ENCODE measurements at places on chromosomes 11 and 22.
A peak's percentile ranks its signal among the peaks of the same experiment; 100 is the strongest.

GRCh38 chr11:43830928-43831440, 49.6 kb upstream of the ALKBH3 start:
- DNase-seq: no peak

DNA sequence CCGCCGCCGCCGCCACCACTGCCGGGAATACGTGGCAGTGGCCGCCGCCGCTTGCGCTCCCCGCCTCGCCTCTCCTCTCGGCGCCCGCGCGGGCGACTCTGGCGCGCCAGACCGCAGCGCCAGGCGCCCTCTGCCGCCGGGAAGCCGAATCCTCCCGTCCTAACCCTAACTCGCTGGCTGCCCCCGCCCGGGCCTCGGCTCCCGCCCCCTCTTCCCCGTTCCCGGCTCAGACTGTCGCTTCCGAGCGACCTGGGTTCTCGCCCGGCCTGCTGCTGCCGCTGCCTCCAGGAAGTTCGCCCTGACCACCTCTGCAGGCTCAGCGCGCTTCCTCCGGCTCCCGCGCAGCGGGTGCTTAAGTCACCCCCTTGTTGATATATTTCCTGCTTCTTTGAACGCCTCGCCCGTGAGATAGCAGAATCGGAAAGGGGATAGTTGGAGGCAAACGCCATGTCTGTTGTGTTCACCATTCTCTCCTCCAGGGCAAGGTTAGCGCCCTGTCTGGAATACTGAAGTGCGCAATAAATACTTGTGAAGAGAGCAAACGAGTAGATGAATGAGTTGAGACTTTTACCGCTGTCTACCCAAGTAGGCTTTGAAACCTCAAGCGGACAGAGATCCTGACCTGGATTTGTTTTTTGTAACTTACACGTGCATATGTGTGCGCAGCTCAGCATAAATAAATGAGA, at the start of gene SMCO4:
SMCO4 (minus strand) TSS at position 100 of the 686 bp plus-strand sequence. CDS start 64,202 bp downstream, outside the sequence.
- DNase-seq: peak; percentile 87

GRCh38 chr11:1409108-1409851, 19.5 kb downstream of the BRSK2 start:
- no peak for DNase-seq

- DNase-seq: no peak
These were observed 56.8 kb downstream of the PRR5L start for GRCh38 chr11:36352922-36353321.

GRCh38 chr11:27720277-27720830, 20.1 kb upstream of the BDNF start:
- DNase-seq: no peak

DNA sequence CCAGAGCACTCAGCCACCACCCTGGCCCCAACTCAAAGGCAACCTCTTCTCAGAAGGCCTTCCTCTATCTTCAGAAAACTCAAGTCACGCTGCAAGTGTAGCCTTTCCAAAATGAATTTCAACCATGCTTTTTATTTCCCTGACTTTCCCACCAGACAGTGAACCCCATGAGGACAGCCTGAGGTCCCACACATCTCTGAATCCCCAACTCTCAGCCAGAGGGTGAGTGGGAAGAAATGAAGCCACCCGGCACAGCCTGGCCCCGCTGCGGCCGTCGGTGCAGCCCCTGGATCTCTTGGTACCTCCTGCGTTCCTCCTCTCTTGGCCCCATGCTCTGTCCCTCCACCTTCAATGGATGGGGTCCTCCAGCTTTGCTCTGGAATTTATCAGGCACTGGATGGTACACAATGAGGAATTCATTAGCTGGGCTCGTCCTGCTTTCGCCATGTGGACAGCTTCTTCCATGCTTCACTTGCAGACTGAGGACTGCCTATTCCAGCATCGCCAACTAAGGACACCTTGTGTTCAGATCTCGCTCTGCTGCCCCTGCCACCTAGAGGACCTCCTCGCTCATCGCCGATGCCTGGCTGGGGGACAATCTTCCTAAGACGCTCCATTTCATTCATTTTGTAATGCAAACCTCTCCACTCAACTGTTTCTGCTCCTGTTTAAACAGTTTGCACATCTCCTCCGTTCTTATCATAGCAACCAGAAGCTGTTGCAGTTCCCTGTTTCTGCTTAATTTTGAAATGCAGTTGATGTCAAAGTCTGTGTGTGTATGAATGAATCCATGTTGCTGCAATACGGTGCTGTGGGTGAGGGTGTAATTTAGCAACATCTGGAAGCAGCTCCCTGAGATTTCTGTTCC, 672.1 kb downstream of the TBC1D22A start:
- no peak for DNase-seq

DNA sequence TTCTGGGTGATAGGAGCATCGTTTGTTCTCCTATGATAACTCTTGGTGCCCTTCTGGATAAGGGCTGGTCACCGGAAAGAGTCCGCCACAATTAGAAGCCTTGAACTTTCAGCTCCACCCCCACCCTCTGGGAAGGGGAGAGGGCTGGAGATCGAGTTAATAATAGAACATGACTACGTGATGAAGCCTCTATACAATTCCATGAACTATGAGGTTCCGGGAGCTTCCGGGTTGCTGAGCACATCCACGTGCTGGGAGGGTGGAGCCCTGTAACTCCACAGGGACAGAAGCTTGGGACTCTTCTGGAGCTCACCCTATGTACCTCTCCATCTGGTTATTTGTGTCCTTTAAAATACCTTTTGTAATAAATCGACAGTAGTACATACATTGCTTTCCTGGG, 40.3 kb downstream of the ARHGAP42 start:
- no peak for DNase-seq

DNA sequence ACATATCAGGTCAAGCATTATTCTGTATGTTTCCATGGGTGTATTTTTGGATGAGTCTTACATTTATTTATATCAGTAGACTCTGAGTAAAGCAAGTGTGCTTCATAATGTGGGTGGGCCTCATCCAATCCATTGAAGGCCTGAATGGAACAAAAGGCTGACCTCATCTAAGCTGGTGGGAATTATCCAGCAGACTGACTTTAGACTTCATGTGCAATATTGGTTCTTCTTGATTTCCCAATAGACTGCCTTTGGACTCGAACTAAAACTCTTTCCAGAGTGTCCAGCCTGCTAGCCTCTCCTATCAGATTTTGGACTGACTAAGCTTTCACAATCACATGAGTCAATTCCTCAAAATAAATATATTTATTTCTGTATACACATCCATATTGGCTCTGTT, 116.2 kb downstream of the KIF18A start:
- no peak for DNase-seq

- DNase-seq: no peak
These were observed 181.5 kb upstream of the SORL1-AS1 start for GRCh38 chr11:121634273-121634672.

DNA sequence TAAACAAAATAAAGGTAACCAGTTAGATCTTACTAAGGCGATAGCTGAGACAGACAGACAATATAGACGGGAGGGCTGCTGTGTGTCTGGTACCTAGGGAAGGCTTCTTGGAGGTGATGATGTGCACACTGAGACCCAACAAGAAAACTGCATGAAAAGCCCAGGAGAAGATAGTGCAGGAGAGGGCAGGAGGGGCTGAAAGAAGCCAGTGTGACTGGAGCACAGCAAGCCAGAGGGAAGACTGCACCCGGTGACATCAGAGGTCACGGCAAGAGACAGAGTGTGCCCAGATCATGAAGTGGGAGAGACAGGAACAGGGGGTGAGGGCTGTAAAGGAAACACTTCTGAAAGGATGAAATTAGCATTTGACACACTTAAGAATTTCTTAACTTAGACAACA, 266.3 kb downstream of the BRD1 start:
- no peak for DNase-seq

DNA sequence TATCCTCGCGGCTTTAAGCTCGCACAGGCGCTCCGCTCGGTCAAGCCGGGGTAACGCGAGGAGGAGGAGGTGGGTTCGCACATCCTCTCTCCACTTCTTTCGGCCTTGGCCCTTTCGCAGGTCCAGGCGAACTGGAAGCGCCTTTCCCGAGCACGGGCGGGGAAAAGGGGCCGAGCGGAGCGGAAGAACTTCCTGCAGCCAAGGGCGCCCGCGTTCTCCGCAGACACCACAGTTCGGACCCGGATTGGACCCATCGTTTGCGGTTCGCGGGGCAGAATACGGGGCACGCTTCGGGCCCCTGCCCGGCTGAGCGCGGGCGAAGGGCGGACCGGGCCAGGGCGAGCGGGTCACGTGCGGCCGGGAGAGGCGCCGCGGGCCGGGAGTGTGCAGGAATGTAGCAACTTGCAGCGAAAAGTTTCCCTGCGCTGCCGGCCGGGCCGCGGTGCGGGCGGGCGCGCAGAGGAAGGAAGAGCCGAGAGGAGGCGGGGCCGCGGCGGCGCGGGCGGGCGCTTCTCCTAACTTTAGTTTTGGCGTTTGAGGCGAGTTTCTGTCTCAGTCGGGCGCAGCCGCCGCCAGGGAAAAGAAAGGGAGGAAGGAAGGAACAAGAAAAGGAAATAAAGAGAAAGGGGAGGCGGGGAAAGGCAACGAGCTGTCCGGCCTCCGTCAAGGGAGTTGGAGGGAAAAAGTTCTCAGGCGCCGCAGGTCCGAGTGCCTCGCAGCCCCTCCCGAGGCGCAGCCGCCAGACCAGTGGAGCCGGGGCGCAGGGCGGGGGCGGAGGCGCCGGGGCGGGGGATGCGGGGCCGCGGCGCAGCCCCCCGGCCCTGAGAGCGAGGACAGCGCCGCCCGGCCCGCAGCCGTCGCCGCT, at the start of gene YAP1:
YAP1 (plus strand) TSS at position 552 of the 865 bp plus-strand sequence. CDS start 402 bp downstream, outside the sequence.
- peak; percentile 84 for DNase-seq

GRCh38 chr22:38286915-38287669, 14.3 kb upstream of the TMEM184B start:
- DNase-seq: no peak

DNA sequence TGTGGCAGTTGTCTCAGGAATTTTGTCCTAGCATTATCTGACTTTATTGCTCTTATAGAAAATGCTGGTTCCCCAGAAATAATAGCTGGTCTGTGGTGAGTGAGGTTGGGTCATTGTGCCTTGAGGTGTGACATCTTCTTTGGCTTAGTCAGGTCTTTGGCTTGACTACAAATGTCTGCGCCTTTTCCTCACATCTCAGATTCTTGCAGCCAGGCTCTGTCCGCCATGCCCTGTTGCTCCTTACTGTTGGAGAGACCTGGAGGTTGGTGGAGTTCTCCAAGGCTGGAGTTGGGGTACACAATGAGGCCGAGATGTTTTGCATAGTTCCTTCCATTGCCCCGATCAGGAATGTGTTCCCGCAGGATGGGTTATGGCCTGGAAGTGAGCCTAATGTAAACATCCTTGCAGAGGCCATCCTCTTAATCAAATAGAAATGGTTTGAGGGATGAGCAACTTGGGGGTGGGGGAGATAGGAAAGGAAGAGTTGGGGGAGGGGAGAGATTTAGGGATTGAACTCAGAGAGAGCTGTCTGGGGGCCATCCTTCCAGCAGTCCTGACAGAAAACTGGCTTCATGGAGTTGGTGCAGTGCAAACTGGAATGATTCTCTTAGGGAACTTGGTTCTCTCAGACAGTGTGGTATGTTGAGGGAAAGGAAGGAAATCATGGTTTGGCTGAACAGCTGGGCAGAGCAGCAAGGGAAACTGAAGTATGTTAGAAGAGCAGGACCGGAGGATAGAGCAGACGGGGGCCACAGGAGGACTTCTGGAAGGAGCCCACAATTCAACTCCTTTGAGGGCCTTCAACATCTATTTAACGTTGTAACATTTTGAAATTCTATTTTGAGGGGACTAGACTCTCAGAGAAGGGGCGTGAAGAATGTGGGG, 49.9 kb downstream of the ZBTB16 start:
- DNase-seq: no peak

DNA sequence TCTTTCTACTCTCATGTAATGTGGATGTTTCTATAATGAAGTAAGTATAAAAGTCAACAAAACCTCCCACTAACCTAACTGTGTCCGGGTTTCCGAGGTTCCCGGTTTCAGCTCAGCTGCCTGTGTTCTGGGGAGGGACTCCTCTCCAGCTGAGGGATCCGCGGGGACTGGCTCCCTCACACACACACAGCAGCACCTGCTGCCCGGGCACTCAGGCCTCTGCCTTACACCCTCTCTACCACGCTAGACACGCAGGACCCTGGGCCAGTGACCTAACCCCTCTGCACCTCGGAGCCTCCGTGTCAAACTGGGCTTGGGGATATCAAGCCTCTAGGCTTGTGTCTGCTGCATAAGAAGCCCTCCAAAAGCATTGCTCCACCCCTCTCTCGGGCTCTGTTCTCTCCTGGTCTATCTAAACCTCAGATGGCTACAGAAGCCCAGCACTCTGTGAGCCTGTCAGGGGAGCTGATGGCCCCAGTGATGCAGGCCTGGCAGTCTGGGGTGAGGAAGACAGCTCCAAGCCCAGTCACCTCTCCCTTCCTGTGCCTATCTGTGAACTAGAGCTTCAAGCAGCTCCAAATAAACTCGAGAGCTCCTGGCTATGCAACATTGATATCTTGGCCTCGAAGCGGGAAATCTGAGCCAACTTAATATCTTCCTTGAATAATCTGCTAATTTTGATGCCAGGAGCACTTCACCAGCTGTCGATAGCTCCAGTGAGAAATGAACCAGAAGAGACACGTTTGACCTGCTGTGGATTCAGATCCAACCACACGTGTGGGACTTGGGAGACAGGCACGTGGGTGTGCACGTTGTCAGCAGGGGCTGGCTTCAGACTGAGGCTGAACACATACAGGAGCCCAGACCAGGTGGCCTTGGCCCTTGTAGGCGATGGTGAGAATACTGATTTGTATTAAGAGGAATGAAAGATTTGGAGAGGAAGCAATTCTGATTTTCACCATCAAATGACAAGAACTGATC, 232.7 kb upstream of the B3GAT1 start:
- DNase-seq: no peak

GRCh38 chr11:106998116-106998915, 20.0 kb downstream of the GUCY1A2 start:
- DNase-seq: no peak

DNA sequence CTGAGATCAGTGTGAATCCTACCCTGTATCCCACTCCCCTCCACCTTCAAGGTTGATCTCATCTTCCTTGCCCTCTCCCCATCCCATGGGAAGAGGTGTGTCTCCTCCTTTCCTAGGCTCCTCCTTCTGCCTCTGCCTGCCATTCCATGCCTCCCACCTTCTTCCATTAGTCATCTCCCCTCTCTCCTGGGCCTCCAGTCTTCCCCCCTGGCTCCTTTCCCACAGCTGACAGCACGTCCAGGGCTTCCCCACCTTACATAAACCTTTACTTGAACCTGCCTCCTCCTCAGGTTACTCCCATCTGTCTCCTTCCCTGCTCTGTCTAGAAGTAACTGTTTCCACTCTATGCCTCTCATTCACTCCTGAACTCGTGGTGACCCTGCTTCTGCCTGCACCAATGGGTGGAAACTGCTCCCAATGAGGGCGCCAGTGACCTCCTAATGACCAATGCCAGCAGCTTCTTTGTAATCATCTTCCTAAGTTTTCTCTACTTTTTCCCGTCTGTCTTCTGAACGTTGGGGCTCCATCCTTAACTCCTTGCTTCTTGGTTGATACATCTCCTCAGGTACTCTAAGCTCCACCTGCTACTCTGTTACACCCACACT, 266.9 kb upstream of the NARS2 start:
- no peak for DNase-seq

DNA sequence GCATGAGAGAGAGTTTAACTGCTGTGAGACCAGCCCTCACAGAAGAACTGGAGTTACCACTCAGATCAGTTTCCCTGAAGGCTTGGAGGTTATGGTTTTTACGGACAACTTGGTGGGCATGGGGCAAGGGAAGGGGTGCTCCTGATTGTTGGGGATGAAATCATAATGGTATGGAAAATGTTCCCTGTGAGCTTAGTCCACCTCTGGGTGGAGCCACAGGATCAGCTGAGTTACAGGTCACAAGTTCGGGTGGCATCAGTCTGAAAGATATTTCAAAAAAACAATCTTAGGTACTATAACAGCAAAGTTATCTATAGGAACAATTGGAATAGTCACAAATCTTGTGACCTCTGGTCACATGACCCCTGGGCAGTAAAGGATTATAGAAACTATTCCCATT, 162.9 kb downstream of the DLG2 start:
- DNase-seq: no peak

GRCh38 chr22:45916515-45916914, 60.4 kb downstream of the WNT7B start:
- no peak for DNase-seq

Measured in GM06990 (cell line).